ENCODE measurements at places on chromosomes 11 and 22. TPM values are rescaled to one million over a fixed set of nuclear protein-coding genes. Genes with fewer than 3 reads are reported as not detected.
A peak's percentile ranks its signal among the peaks of the same experiment; 100 is the strongest.

The FAM83F gene
- not detected for polyA plus RNA-seq

The HOATZ gene
- polyA plus RNA-seq, result not detected

The PKP3 gene
- 22.3 TPM for polyA plus RNA-seq

The ACR gene
- polyA plus RNA-seq, result 0.11 TPM

The HEPACAM gene
- not detected for polyA plus RNA-seq

The SLC22A9 gene
- not detected for polyA plus RNA-seq

The CENPM gene
- 40.1 TPM for polyA plus RNA-seq

The AMOTL1 gene
- polyA plus RNA-seq, result 3.4 TPM

The MOGAT2 gene
- not detected for polyA plus RNA-seq

DNA sequence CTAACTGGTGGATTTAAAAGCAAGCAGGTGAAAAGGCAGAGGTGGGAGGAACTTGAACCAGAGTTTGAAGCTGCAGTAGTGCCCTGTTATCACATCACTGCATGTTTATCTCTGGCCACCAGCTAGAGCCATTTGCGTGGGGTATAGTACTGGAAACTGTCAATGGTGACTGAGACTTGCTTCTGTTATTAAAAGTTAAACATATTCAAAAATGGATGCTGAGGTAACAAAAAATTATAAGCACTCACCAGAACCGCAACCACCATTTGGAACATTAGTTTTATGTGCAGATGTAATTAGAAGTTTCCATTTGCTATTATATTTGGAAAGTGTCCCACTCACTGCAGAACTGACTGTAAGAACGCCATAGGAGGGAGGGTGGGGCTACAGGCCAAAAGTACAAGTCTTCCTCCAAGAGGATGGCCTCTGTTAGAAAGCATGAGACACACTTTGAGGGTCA lies 1.2 kb upstream of the CD59 start:
- DNase-seq, result no peak

- DNase-seq, result no peak
Observed at GRCh38 chr11:5171856-5172255, 17.3 kb upstream of the OR52A1 start.

DNA sequence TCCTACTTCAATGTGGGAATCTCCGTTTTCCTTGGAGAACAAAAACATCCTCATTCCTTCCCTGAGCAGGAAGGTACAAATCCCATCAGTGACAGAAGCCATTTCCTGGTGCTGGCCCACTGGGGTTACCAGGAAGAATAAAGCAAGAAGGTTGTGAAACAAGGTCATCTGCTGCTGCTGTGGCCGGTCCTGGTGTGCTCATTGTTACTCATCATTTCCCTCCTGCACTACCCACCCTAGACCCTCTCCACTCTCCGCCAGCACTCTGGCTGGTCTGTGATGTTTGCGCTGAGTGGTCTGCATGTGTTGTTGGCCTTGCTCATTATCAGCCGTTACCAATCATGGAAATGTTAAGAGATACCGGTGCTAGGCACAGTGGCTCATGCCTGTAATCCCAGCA lies 37.0 kb downstream of the OSBP2 start:
- no peak for DNase-seq

DNA sequence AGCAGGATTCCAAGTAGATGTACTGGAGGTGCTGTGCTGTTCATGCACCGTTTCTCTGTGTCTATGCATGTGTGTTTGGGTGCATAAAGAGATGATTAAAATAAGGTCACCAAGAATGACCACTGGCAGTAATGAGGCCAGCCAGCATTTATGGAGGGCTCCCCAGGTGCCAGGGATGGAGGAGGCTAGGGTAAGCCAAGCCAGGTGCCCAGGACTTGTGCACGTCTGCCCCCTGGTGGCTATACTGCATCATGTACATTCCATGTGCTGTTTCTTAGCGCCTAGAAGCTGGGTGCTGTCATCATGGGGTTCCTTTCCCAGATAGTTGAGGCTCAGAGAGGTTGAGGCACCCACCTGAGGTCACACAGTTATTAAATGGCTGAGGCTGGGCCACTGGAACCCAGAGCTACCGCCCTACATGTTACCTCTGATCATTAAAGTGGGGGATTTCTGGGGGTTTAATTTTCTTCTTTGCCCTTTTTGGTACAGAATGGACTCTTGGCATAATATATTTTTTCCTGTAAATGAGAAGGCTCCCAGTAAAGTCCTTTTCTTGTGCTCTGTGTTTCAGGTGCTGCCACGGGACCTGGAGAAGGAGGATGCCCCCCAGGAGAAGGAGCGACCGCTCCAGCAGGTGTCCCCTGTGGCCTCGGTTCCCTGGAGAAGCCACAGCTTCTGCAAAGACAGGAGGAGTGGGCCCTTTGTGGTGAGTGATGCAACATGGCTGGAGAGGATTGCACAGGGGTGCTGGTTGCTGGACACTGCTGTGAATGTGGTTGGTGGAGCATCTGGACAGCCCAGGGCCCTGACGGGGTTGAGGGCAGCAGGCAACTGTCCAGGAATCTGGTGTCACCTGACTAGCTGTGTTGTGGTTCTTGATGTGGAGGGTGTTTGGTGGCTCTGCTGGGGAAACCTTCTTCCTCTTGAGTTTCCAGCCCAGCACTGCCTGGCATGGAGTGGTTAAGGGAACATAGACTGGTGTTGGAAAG lies 96.4 kb downstream of the KIAA1671 start:
- DNase-seq, result peak; percentile 64

DNA sequence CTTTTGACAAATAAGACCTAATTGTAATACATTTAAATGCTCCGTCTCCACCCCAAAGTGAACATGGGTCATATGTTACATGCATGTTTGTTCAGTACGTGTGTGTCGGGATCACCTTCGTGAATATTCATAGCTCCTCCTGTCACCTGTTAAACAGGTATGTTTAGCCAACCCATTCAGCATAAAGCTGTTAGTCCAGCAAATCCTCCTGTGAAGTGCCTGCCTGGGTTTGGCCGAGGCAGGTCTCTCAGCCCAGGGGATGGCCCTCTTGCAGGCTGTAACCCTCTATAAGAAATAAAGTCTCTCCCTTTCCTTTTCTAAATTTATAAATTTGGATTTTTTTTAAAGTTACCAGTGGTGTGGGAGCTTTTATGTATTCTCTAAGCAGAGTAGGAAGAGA lies 38.9 kb upstream of the NTM start:
- DNase-seq, result no peak

DNA sequence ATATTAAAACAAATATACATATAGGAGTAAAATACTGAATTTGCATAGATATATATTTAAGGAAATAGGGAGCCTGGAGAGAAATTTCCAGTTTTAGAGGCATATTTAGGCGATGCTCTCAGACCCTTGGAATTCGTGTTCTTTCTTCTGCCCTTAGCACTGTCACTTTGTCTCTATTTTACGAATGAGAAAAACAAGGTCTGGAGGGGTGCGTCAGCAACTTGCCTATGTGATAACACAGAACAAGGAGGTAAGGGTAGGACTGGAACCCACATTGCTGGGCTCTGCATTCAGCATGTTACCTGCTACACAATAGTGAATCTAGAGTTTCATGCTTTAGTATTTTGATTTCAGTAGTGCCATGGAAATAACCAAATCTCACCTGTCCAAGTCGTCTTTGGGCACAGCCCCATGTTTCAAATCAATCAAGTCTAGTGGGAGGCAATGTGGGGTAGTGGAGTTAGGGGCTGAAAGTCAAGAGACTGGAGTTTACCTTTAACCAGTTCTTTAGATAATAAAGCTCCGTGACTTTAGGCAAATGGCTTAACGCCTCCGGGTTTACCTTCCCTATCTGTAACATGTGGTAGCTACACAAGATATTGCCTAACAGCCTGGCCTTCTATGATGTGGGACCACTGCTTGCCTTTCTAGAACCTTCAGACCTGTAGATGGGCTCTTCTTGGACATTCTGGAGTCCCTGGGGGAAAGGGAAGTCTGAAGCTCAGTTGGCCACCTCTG lies 44.8 kb upstream of the AMPD3 start:
- no peak for DNase-seq

DNA sequence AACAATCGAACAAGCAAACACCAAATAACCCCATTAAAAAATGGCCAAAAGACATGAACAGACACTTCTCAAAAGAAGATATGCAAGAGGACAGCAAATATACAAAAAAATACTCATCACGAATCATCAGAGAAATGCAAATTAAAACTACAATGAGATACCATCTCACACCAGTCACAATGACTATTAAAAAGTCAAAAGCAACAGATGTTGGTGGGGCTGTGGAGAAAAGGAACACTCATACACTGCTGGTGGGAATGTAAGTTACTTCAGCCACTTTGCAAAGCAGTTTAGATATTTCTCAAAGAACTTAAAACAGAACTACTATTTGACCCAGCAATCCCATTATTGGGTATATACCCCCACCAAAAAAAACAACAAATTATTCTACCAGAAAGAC lies 51.3 kb upstream of the FLI1 start:
- DNase-seq, result no peak

DNA sequence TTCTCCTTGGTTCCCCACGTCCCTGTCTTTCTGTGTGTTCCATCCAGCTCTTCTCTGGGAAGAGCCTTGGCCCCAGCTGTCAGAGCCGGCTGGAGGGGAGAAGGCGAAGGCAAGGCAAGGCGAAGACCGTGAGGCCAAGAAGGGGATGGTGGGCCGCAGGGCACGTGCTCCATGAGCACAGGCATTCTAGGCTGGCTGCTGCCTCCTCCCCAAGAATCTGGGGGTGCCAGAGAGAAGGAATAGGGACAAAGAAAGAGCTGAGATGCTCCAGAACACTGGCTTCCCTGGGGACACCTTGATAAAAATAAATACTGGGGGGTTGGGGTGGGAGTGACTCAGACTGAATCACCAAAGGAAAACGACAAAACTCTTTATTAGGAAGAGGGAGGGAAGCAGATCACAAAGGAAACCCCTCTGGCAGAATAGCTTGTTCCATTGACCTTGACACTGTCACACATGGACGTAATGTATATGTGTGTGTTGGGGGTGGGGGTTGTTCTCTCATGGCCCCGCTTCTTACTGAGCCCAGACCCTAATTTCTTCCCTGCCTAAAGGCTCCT lies 52.5 kb downstream of the NECTIN1 start:
- DNase-seq, result no peak

GRCh38 chr22:24848559-24849168 lies 42.7 kb downstream of the SGSM1 start:
- DNase-seq, result no peak

DNA sequence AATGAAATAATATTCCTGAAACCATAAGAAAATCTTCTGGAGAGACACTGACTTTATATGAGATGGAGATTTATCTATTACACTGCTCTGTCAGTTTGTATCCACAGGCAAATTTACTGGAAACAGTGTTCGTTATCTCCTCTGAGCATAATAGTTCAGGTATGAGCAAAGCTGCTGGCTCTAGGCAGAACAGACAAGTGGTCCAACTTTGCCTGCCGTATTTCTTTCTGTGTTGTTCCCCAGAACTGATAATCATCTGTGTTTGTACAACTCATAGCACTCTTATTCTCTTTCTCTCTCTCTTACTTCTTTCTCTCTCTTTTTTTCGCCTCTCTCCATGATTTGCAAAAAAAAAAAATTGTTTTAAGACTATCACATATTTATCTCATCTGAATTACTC lies 623.8 kb upstream of the CHORDC1 start:
- no peak for DNase-seq

- no peak for DNase-seq
Observed at GRCh38 chr22:46539169-46539568, 1.7 kb upstream of the CELSR1 start.

GRCh38 chr11:72851726-72852125 lies 37.5 kb downstream of the ATG16L2 start:
- no peak for DNase-seq

GRCh38 chr22:41845380-41846267 lies 12.7 kb downstream of the SREBF2 start:
- no peak for DNase-seq

GRCh38 chr11:7427733-7428132 lies 57.6 kb upstream of the OLFML1 start:
- no peak for DNase-seq

- DNase-seq, result no peak
Observed at GRCh38 chr11:68343761-68344256, 31.4 kb downstream of the LRP5 start.

DNA sequence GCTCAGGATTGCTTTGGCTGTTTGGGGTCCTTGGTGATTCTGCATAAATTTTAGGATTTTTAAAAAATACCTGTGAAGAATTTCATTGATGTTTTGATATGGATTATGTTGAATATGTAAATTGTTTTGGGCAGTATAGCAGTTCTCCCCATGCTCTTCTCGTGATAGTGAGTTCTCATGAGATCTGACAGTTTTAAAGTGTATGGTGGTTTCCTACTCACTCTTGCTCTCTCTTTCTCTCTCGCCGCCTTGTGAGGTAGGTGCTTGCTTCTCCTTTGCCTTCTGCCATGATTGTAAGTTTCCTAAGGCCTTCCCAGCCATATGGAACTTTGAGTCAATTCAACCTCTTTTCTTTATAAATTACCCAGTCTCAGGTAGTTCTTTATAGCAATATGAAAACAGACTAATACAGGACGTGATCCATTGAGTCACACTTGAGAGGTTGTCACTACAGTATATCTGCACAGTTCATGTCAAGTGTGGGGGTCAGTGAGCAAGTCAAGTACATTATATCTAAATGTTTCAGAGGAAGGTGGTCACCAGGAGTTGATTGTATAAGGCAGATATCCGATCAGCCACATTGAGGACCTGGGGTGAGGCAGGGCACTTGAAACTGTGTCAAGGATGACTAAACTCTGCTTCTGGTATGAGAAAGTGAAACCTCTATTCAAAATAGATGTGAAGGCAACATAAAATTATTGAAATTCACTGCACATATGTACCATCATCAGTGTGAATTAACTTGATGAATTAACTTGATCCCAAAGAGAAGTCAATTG lies 70.7 kb upstream of the CCDC179 start:
- DNase-seq, result no peak

DNA sequence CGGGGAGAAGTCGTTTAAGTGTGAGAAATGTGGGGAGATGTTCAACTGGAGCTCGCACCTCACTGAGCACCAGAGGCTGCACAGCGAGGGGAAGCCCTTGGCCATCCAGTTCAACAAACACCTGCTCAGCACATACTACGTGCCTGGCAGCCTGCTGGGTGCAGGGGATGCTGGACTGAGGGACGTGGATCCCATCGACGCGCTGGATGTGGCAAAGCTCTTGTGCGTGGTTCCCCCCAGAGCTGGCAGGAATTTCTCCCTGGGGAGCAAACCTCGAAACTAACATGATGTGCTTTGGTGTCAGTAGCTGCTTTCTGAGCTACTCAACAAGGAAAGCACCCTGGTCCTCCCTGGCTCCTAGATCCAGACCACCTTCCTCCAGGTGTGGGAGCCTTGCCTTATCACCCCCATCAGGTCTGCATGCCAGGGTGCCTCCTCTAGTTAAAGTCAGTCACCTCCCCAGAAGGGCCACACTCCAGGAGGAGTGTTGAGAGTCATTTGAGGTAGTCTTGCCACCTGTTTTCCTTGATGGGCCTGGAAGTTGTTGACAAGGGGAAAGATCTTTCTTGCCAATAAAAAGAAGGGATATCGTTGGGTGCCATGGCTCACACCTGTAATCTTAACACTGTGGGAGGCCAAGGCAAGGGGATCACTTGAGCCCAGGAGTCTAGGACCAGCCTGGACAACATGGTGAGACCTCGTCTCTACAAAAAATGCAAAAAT lies 12.9 kb downstream of the ZNF74 start:
- no peak for DNase-seq

- DNase-seq, result peak; percentile 36
Observed at GRCh38 chr22:37121887-37122591, 12.5 kb upstream of the TMPRSS6 start.

GRCh38 chr22:38267086-38267485 lies 5.7 kb downstream of the TMEM184B start:
- no peak for DNase-seq

All from A549 (cell line).